Suppressor macrophage treated with lipopolysaccharide for 1 hour (primary cell): ENCODE measurements at places on chromosomes 12 and 14.

DNA sequence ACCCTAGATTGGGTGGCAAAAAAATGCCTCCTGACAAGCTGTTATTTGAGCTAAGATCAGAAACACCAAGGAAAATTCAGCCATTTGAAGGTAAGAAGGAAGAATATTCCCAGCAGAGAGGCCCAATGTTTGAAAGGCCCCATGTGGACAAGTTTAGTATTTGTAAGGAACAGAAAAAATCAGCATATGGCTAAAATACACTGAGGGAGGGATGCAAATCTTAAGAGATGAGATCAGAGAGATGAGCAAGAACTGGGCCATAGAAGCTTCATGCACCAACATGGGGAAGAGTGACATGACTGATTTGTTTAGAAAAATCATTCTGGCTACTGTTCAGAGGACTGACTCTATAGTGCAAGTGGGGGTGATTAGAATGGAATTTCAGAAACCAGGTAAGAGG lies 496.8 kb upstream of the SOX5 start:
- no peak for DNase-seq

GRCh38 chr14:71554959-71555612 lies 377.1 kb upstream of the RGS6 start:
- no peak for DNase-seq

DNA sequence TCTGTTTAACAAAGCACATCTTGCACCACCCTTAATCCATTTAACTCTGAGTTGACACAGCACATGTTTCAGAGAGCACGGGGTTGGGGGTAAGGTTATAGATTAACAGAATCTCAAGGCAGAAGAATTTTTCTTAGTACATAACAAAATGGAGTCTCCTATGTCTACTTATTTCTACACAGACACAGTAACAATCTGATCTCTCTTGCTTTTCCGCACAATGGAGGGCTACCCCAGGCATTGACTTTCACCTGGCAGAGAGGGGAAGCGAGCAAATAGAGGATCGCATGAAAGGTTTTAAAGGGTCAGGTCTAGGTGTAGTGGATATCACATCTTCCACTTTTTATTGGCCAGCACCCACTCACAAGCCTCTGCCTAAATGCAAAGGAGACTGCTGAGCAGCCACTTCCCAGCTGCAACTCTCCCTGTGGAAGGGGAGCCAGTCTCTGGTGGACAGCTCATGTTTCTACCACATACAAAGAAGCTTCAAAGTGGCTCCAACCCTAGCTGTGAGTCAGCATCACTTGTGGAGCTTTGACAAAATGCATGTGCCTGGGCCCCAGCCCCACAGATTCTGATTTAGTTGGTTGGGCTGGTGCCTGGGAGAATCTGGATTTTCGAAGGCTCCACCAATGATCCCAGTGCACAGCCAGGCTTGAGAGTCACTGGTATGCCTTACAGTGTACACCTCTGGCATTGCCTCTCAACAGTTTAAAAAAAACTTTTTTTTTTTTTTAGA lies 7.2 kb upstream of the FNTB start:
- DNase-seq = no peak

- DNase-seq = no peak
Measured at GRCh38 chr14:54622192-54622958, 55.4 kb downstream of the SAMD4A start.

DNA sequence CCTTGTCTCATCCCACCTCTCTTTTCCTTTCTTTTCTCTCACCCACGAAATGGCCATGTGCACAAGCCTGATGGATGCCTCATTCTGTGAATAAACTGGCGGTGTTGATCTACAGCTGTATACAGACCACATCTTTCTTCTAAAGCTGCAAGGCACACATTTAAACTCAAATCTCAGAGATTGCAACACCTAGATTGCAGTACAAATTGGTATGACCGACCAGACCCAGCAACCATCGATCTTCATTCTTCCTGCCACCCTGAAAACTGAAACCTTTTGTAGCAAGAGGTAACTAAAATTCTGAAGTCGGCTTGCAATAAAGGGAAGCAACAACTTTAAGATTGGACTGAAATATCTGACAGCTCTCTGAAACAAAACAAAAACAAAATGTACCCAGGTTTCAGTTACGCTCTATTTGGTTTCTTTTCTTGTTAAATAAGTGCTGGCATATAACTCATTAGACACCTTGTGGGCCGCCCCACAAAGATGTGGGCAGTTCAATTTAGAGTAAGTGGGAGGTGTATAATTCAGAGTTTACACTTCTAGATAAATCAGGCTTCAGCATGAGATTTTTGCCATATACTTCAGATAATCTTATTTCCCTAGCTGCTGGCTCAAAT lies 390.0 kb upstream of the NOVA1 start:
- DNase-seq = no peak

- DNase-seq = peak; percentile 58
Measured at GRCh38 chr12:89225808-89226411, 126.4 kb downstream of the DUSP6 start.

- DNase-seq = no peak
Measured at GRCh38 chr12:48061938-48062719, 43.8 kb downstream of the SENP1 start.

DNA sequence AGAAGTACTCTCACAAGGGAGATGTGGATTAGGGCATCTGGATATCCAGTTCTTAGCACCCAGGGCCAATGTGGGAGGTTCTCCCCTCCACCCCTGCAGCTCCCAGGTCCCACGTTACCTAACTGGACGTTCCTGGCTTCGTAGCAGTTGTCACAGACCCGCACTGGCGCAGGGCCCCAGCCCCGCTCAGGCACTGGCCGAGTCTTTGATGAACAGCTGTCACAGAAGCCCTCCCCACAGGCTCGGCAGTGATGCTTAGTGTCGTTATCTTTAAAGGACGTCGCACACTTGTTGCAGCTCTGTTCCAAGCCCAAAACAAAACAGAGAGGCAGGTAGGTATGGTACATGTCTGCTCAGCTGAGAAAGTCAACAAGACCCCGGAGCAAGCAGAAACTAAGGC lies 48.4 kb downstream of the DCAF4 start:
- no peak for DNase-seq

- DNase-seq = peak; percentile 84
Measured at GRCh38 chr12:65923228-65923627, 98.9 kb downstream of the HMGA2 start.

GRCh38 chr12:109885616-109886015 lies 5.3 kb upstream of the GLTP start:
- DNase-seq = no peak

DNA sequence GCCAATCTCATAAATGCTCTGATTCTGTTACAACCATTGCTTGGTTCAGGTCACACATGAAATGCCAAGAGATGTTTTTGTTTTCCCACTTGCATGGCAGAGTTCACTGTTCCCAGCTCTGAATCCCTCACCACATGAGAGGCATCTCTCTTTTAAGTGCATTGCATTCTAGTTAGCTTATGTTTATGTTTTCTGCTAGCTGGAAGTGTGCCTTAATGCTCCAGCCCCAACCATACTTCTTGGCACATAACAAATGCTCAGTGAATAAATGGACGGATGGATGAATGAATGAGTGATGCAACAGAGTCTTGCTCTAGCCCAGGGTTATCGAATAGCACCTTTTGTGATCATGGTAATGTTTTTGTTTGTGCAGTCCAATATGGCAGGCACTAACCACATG lies 197.3 kb downstream of the PPM1H start:
- no peak for DNase-seq

DNA sequence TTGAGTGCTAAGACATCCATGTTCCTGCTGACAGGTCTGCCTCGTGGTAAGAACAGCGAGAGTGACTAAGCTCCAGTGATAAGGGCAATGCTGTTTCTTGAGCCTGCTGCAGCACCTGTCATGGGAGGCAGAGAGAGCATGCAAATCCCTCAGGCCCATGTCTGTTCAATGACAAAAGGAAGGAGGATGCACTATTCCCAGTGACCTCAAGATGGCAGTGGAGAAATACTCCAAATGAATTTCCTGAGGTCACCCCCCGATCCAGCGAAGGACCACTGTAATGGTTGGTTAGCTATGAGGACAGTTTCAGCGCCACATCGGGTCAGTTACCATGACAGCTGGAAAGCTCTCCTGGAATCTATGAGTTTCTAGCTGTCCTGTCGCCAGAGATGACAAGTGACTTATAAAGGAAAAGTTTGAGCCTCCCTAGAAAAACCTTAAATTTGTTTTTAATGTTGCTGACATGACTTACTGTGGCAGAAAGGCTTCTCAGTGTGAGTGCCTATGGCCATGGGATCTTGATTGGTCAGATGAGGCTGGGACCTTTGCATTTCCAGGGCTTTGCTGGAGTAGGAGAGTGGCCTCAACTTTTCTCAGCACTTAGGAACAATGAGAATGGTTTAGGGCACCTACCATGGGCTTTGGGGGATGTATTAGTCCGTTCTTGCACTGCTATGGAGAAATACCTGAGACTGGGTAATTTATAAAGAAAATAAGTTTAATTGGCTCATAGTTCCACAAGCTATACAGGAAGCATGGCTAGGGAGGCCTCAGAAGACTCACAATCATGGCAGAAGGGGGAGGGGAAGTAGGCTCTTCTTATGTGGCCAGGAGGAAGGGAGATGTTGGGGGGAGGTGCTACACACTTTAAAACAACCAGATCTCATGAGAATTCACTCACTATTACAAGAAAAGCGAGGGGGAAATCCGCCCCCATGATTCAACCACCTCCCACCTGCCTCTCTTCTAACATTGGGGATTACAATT lies 88.0 kb upstream of the TMEM260 start:
- DNase-seq = peak; percentile 62

- DNase-seq = peak; percentile 78
Measured at GRCh38 chr12:6606331-6607131, 648 bp downstream of the CHD4 start.

DNA sequence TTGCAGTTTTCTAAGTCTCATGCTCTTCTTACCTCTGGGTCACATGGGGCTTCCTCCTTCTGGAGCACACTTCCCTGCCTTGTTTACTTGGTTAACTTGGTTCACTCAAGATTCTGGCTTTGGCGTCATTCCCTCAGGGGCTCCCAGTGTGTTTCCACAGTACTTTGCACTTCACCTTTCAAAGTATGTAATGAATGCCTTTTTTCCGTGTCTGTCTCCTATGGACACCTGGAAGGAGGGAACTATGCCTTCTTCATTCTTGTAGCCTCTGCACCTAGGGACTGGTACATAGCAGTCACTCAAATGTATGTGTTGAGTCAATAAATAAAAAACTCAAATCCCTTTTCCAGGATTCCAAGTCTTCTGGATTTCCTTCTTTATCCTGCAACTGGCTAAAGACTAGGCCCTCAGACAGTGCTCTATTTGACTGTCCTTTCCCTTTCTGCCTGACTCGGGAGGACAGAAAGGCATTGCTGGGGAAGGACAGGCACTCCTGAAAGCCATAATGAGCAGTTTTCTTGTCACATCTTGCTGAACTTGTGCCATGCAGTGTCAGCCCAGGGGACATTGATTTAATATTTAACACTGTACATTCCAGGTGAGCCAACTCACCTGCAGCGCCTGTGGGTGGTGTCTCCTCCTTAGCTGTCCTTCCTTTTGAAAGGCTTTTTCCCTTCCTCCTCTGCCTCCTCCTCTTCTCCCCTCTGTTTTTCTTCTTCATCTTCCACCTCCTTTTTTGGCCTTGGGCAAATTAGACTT lies 12.8 kb downstream of the MYRFL start:
- DNase-seq = no peak

GRCh38 chr14:32382704-32383103 lies 53.6 kb downstream of the AKAP6 start:
- no peak for DNase-seq

GRCh38 chr14:101234999-101235334 lies 326.3 kb upstream of the DIO3 start:
- DNase-seq = no peak

GRCh38 chr12:49873361-49873934 lies 30.3 kb downstream of the FAIM2 start:
- no peak for DNase-seq

DNA sequence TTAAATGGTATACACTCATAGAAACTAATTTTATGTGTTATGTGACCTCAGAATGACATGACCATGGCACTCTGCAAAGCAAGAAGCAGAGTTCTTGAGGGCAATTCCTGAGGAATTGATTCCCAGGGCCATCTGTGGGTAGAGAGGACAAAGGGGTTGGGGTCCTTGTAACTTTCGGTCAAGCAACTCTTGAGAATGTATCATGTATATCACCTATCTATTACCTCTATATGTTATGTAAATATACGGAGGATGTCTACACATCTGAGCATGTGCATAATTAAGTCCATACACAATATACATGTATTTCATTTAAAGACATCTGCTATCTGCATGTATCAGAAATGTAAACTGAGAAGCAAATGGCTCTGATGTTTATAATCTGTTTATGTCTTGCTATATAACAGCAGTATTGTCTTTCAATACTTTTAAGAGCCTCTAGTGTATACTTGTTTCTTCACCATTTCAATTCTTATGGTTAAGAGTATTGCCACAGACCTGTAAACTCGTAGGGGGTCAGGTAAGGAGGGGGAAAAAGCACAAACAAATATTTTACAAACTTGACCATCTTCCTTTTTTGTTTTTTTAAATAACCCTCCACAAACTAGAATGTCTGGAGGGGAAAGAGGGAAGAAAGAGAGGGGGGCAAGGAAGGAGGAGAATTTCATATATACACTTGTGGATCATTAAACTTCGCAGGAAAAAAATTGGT lies 4.5 kb downstream of the FOXA1 start:
- no peak for DNase-seq

DNA sequence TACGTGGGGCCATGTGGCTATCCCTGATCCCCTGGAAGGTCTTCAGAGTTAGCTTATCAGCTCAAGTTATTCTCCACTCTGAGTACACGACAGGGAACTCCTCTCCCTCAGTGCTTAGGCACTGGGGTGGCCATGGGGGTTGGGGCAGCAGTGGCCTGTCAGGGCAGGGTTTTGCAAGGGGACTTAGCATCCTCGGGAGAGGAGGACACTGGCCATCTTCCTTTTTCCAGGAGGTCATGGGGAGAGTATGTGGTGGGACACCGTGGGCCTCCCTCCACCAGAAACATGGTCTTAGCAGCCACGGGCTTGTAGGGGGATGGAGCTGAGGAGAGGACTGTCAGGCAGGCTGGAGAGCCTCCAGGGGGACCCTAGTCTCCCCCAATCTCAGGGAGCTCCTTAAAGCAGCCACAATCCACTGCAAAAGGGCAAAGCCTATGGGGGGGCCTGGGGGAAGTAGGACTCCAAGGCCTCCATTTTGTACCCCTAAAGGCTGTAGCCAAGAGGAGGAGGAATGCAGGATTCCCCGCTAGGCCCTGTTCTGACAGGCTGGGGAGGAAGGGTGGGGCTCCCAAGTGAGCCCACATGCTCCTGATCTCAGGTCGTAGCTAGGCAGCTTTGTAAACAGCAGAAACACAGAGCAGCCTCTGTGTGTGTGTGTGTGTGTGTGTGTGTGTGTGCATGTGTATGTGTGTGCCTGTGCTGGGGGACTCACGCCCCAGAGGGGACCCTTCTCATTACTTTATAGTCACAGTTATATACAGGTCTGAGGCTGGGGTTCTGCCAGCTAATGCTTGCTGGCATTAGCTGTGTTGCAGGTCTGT lies 36.6 kb downstream of the KRT80 start:
- DNase-seq = no peak

DNA sequence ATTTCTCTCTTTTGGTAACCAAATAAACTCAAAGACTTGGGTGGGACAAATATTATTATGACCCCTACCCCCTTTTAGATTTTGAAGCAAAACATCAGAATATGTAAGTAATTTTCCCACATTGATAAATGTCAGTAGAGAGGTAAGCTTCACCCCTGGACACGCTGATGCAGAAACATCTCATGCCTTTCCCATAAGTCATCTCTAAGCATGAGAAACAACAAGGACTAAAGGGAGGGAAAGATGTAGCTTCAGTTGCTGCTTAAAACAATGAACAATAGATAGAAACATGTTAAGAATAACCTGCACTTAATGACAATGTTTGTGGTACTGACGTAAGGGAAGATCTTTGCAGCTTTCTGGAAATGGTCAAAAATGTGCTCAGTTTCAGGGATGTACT lies 56.3 kb upstream of the SLC8A3 start:
- no peak for DNase-seq

- no peak for DNase-seq
Measured at GRCh38 chr12:67966560-67966959, 22.7 kb upstream of the IFNG-AS1 start.
